Cerebellar nuclear complex (tissue), 1 donor: ENCODE measurements at places on chromosomes 13 and 19.

DNA sequence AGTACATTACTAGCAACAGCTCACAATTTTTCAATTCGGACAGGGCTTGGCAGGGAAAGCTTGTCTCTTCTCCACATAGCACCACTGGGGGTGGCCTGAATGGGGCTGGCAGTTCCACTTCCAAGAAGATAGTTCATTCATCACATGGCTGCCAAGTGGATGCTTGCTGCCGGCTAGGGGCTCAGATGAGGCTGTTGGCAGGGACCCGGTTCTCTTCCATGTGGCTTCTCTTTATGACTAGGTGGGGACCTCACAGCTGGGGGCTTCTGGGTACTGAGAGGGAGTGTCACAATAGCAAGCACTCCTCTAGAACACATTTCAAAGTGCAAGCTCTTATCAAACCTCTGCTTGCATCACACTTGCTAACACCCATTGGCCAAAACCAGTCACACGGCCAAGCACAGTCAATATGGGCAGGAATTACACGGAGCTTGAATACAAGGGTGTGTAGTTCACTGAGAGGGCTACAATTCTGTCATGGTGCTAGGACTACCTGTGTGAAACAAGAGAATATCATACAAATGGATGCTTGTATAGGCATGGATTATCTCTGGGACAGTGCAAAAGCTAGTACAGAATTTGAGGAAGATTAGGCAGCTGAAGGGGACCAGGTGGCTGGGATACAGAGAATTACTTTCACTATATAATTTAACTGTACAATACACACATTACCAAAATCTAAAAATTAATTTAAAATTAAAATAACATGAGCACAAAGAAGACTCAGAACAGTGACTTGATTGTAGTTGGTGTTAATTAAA is 32.3 kb downstream of the ATP7B start:
- DNase-seq, result no peak

- no peak for DNase-seq
Measured at GRCh38 chr13:61358599-61358998, 57.0 kb downstream of the PCDH20 start.

GRCh38 chr13:98749501-98749900 is 3.0 kb downstream of the SLC15A1 start:
- no peak for DNase-seq

GRCh38 chr19:48867746-48868113 is 687 bp downstream of the PLEKHA4 start:
- DNase-seq, result no peak

GRCh38 chr13:30610311-30610710 is 7.4 kb upstream of the USPL1 start:
- DNase-seq, result no peak

GRCh38 chr19:15120135-15121026 is 13.2 kb downstream of the SYDE1 start:
- DNase-seq, result no peak

DNA sequence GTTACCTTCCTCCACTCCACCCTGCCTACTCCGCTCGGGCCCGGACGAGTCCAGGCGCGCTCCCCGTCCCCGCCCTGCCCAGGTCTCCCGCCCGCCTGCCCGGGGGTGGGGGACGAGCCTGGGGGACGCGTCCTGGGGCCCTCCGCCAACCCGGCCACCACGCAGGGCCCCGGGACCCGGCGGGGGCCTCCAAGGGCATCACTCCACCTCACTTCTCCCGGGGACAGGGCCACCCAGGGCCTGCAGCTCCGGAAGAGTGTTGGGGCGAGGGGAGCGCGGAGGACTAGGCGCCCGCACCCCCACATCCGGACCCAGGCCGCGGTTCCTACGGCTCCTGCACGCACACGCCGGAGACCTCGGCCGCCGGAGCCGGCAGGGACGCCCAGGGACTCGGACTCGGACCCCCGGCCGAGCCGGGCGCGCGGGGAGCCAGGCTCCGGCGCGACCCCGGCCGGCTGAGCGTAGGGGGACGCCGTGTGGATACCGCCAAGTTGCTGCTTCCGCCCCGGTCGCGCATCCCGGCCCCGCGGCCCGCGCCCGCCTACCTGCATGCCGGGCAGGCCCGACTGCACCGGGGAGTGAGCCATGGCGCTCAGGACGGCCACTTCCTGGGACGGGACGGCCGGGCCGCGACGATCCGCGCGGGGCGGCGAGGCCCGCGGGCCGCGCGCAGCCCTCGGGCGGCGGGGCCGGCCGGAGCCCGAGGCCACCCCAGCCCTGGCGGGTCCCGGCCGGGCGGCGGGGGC is 534 bp downstream of the STK24 start:
- DNase-seq, result peak; percentile 5

GRCh38 chr13:23806874-23807526 is 82.2 kb downstream of the MIPEP start:
- no peak for DNase-seq

DNA sequence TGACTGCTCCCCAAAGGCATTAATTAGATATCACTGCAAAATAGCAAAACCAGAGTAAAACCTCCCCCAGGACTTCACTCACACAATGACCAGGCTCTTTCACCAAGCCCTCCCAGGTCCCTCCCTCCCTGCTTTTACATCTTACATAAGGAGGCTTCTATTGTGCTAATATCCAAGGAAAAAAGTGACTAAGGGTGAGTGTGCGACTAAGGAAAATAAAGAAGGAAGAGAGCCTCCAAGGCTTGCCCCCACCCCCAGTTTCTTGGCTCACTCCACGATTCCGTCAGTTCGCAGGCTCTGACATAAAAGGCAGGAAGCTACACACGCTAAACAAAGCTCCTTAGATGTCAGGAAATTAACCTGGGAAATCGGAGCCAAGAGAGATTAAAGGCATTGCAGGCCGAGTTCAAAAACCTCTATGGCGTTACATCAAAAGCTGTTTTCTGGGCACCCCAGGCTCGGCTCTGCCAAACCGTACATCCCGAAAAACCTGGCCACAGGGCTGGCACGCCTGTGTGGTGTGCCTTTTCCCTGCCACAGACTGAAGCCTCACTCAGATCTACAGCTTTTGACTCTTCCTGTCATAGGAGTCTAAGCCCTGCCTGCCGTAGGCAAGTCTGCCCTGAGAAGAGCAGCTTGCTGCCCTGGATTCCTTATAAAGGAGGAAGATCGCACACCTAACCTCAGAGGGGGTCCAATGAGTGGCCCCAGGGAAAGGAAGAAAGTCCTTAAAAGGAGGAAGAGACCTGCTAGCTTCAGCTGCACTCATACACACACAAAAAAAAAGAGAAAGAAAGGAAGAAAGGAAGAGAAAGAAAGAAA is 67.0 kb upstream of the SERP2 start:
- DNase-seq, result no peak

DNA sequence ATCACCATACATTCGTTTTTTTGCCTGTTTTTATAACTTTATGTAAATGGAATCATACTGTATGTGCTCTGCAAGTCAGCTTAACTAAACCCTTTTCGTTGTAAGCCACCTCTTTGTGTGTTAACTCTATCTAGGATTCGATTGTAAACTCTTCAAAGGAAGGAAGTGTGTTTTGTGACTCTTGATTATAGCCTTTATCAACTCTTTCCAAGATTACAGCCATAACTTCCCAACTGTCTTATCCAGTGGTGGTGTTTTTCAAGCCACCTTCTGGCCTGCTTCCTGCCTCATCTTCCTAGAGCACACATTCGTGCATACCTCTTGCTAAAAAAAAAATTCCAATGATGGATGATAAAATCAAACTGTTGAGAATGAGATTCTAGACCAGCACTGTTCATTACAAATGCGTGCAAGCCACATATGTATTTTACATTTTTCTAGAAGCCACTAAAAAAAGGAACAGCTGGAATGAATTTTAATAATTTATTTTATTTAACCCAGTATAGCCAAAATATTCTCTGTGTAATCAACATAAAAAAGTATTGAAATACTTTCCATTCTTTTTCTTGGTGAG is 12.0 kb upstream of the FBXL3 start:
- DNase-seq, result no peak

DNA sequence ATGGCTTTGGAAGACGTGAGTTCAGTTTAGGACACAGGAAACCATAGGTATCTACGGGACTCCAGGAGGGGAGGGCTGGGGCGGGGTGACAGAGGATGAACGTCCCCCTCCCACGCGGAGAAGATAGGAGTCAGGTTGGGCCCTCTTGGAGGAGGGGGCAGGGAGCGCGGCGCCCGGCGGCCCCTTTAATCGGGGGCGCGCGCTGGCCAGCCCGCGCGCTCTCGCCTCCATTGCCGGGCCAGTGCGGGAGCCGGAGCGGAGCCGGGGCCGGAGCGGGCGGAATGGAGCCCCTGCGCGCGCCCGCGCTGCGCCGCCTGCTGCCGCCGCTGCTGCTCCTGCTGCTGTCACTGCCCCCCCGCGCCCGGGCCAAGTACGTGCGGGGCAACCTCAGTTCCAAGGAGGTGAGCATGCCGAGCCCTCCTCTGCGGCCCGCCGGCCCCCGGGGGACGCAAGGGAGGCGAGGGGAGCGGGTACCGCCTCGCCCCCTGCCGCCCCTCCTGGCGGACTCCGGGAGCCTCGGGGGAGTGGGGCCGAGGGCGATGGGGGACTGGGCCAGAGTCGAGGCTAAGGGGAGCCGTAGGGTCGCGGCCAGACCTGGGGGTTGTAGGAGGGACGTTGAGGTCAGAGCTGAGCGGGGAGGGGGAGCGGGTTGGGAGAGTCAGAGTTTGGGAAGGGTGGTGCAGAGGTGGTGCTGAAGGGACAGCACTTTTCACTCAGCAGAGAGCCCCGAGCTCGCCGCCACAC is at the start of gene TMEM145:
Gene TMEM145 (plus strand): TSS at position 214 of the 744 bp plus-strand sequence. CDS start 68 bp downstream, at position 282.
- DNase-seq, result peak; percentile 18

- DNase-seq, result no peak
Measured at GRCh38 chr13:57925250-57925649, 293.7 kb downstream of the PCDH17 start.

DNA sequence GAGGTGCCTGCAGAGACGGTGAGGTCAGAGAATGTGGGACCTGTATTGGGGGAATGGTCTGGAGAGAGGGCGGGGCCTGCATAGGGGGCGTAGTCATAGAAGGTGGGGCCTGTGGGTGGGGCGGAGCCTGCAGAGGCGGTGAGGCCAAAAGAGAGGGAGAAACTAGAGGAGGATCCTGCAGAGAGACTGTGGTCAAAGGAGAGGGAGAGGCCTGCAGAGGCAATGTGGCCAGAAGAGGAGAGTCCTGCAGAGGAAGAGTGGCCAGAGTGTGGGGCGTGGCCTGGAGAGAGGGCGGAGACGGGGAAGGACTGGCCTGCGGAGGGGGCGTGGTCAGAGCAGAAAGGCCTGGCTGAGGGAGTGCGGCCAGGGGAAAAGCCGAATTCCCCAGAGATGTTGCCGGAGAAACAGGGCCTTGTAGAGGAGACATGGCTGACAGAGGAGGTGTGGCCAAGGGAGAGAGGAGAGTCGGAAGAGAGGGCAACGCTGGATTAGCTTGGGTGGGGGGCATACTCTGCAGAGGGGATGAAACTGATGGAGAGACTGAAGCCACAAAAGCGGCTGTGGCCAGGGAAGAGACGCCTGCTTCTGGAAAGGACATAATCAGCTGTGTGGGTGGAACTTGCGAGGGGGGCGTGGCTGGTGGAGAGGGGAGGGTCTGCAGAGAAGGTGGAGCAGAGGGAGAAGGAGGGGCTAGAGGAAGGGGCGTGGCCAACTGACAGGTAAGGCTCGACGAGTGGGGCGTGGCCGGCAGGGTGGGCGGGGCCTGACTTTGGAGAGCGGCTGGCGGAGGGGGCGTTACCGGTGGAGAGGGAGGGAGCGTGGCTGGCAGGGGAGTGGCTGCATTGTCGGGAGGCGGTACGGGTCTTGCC is 2.5 kb downstream of the PRR36 start:
- peak; percentile 11 for DNase-seq

- DNase-seq, result no peak
Measured at GRCh38 chr13:38707460-38707859, 20.6 kb downstream of the FREM2 start.

GRCh38 chr19:55738302-55738701 is at the start of gene NLRP9:
TSS of gene NLRP9 (minus strand) at chr19:55738402. CDS start at chr19:55738374, 28 bp downstream.
- DNase-seq, result no peak

DNA sequence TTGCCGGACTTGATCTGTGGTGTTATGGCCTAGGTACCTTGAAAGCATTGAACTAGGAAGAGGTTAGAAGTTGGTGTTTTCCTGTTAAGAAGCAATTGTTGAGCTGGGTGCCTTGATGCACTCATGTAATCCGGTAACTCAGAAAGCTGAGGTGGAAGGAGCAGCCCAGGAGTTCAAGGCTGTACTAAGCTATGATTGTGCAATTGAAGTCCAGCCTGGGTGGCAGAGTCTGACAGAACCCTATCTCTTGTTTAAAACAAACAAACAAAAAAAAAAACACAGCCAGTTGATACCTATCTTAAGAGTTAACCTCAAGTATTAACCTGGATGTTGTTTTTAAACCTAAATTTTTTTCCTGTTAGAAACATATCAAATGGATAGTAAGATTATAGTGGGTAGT is 19.3 kb downstream of the SAFB start:
- no peak for DNase-seq

- no peak for DNase-seq
Measured at GRCh38 chr13:80873589-80873988, 532.7 kb upstream of the SPRY2 start.

GRCh38 chr13:74794147-74794546 is 659.9 kb upstream of the KLF12 start:
- no peak for DNase-seq

- DNase-seq, result no peak
Measured at GRCh38 chr13:91053318-91054065, 294.0 kb upstream of the MIR17HG start.

DNA sequence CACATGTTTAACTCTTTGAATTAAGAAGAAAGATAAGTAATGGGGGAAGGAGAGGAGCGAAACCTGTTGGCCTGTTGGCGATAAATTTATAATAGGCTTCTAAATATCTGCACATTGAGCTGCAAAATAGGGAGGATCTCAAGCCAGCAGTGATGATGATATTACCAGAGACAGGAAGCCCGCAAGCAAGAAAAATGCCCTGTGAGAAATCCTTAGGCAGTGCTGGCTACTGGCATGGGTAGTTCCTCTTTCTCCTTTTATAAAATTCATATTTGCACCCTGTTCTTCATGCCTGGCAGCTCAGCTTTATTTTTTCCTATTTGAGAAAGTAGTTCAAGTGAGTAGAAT is 858 bp upstream of the USP12 start:
- DNase-seq, result no peak

- DNase-seq, result no peak
Measured at GRCh38 chr13:75934889-75935288, 298.8 kb downstream of the LMO7 start.

DNA sequence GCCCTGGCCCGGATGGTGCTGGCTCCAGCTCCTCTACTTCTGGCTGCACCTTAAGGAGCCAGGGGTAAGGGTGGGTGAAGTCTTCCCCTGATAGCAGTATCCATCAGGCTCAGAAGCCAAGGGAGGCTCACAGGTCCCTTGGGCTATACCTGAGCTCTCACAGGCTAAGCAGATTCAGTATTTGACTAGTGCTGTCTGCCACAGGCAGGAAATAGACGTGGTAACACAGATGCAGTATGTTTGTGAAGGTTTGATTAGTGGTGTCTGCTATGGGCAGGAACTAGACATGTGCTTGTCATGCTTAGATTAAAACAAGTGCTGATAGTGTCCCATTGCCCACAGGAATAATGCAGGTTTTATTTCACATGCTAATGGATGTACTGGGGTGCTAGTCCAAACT is 4.0 kb downstream of the SYT5 start:
- no peak for DNase-seq

GRCh38 chr19:18311502-18312091 is 11.3 kb downstream of the LSM4 start:
- no peak for DNase-seq

GRCh38 chr19:903266-903797 is 9.7 kb downstream of the R3HDM4 start:
- DNase-seq, result no peak
